ENCODE measurements at places on chromosomes 1 and 21. TPM values are rescaled to one million over a fixed set of nuclear protein-coding genes. Genes with fewer than 3 reads are reported as not detected.

The TAF1A gene
- 8.5 TPM for total RNA-seq

The KCNJ15 gene
- total RNA-seq, result 1.1 TPM

The S100A7A gene
- total RNA-seq, result not detected

The FLG2 gene
- 0.05 TPM for total RNA-seq

The CNKSR1 gene
- 1.1 TPM for total RNA-seq

DNA sequence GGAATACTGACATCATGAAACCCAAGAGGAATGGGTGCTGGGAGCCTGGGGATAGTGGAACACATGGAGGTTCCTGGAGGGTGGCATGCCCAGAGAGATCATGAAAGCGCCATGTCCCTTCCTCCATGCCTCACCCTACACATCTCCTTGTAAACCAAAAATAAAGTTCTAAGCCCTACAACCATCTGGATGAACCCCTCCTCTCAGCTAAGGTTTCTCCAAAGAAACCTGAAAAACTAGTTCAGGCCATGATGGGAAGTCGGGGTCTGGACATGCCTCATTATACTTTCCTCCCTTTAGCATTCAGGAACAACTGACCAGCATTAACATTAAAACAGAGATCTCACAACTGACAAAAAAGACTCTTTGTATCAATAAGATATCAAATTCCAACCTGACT lies 68.5 kb downstream of the ACBD6 start:
- no peak for DNase-seq

GRCh38 chr1:77975907-77976306 lies 3.0 kb downstream of the FUBP1 start:
- DNase-seq, result no peak

The WARS2 gene
- total RNA-seq, result 8.6 TPM

- DNase-seq, result no peak
These were observed 12.2 kb upstream of the CLDN19 start for GRCh38 chr1:42752284-42752683.

DNA sequence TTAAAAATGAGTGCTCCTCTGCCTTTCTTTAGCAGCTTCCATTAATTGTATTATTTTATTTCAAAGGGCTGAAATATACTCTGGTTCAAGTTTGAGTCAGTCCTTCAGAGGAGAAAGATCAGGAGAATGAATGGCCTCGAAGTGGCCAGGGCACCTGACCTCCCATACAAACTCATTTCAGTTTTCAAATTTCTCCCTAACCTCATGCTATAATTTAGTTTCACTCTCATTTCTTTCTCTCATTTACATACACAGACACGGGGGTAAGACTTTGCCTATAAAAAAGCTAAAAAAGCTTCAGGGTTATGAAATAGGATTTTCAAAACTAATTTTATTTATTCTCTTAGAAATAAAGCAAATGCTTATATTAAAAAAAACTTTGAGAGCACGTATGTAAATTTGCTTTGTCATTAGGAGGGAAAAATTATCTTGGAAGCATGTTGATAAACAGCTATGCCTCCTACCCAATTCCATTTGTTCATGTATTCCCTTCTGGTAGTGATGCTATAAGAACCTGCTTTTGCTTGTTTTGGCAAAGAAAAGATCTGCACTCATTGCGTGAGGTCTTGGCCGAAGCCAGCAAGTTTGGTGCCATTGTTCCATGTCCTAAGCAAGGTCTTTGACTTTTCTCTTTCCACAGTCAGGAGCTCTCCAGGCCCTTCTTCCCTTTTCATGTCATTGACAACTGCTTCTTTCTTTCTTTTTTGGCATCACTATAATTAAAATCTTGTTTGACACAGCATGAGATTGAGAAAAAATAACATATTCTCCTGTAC lies 80.4 kb upstream of the LRRC53 start:
- no peak for DNase-seq

DNA sequence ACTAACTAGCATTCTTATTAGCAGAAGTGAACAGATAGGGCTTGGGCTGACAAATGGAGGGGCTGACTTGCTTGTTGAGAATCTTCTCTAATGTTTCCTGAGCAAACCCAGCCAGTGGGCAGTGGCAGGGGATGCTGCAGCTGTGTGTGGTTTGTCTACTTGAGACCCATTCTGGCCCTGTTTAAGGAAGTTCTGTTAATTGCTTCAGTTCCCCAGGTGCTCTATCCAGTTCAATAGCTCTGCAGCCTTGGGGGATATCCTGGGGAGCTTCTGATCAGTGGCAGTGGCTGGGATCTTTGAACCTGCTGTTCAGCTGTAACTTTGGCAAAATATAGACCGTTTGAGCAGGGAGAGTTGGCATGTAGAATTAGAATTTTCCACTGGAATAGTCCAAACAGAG lies 137.4 kb downstream of the ZNF326 start:
- DNase-seq, result no peak

The MX1 gene
- total RNA-seq, result 148 TPM

The LRRC7 gene
- 0.09 TPM for total RNA-seq

The BACE2 gene
- 5.9 TPM for total RNA-seq

- no peak for DNase-seq
These were observed 510.3 kb downstream of the NPHP4 start for GRCh38 chr1:5481889-5482288.

The OR2T29 gene
- not detected for total RNA-seq

DNA sequence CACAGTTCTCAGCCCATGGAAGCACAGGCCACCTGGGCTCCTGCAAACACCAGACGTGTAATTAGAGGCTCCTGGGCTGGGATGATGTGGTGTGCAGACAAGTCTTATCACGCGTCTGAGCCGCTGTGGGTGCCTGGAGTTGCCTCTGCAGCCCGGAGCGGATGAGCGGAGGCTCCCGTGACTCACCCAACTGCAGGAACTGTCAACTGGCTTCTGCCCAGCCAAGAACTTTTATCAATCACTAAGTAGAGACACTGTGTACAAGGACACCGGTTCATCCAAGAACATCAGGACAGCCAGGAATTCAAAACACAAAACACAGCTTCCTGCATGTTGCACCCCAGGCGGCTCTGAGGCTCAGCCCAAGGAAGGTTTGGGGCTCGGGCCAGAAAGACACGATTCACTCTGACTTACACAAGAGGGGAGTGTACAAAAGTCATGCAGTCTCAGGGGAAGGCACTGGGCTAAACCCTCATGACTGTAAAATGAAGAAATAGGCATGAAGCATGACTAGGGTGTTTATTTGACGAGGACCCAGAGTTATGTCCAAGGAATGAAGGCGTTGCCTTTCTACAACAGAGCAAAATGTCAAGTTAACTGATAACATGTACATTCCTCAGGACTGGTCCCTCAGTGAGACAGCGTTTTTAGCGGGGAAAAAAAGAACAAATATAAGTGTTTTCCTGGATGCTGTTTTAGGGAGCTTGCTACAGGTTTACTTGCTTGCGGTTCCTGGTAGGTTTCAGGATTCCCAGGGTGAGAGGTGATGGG lies 21.1 kb downstream of the ERRFI1 start:
- DNase-seq, result peak; percentile 13

- no peak for DNase-seq
These were observed 4.4 kb upstream of the TTC34 start for GRCh38 chr1:2805801-2806430.

GRCh38 chr1:54225378-54225777 lies 25.4 kb downstream of the MRPL37 start:
- DNase-seq, result no peak

The ITLN2 gene
- total RNA-seq, result 0.38 TPM

Measured in thymus (tissue), 14 donors.